Endothelial cell (in vitro differentiated cells): ENCODE measurements at places on chromosomes 4 and X. TPM values are rescaled to one million over a fixed set of nuclear protein-coding genes. Genes with fewer than 3 reads are reported as not detected.

GRCh38 chr4:153179100-153179499, 25.1 kb upstream of the TRIM2 start:
- peaks cover 2% of the 10 kb centered on the region for H3K27me3 ChIP-seq
- no peak overlapping the region for H3K27ac ChIP-seq
- H3K4me1 ChIP-seq, result peaks cover 7% of the 10 kb centered on the region
- no peaks in the 10 kb centered on the region for H3K36me3 ChIP-seq

- H3K4me1 ChIP-seq, result no peaks in the 10 kb centered on the region
- peaks cover under 1% of the 10 kb centered on the region for H3K27me3 ChIP-seq
- no peaks in the 10 kb centered on the region for H3K36me3 ChIP-seq
- no peak for DNase-seq
- H3K4me3 ChIP-seq, result no peak overlapping the region
These were observed 20.0 kb downstream of the DIAPH2 start for GRCh38 chrX:96704629-96705028.

DNA sequence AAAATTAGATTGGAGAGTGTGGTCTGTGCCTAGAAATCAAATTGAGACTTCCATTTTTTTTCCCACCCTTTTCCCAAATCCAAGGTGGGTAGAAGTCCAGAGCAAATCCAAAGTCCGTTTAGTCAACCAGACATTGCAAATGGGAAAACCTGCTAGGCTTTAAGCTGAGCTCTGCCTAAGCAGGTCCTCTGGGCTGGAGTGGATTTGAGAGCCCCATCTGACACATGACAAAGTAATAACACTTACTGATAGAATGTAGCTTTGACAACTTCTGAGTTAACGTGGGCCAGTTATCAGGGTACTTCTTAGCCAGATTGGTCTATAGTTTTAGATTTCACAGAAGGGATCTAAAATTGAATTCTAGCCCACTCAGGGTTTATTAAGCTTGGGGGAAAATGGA, 242.3 kb downstream of the GALNTL6 start:
- H3K36me3 ChIP-seq, result no peaks in the 10 kb centered on the region
- H3K27me3 ChIP-seq, result no peaks in the 10 kb centered on the region
- DNase-seq, result no peak

- DNase-seq, result no peak
- no peak overlapping the region for H3K4me3 ChIP-seq
- no peaks in the 10 kb centered on the region for H3K36me3 ChIP-seq
These were observed 204.1 kb upstream of the DDX53 start for GRCh38 chrX:22795671-22796070.

- peaks cover 4% of the 10 kb centered on the region for H3K4me1 ChIP-seq
- no peak for DNase-seq
- no peaks in the 10 kb centered on the region for H3K36me3 ChIP-seq
- H3K4me3 ChIP-seq, result no peak overlapping the region
- H3K27me3 ChIP-seq, result no peaks in the 10 kb centered on the region
These were observed 72.4 kb downstream of the ANKRD50 start for GRCh38 chr4:124640022-124640730.

Gene XK
- total RNA-seq, result 0.31 TPM

Gene HCCS
- total RNA-seq, result 18.6 TPM
